Type B pancreatic cell (in vitro differentiated cells): ENCODE measurements at places on chromosomes 12 and 14. TPM values are rescaled to one million over a fixed set of nuclear protein-coding genes. Genes with fewer than 3 reads are reported as not detected.

DNA sequence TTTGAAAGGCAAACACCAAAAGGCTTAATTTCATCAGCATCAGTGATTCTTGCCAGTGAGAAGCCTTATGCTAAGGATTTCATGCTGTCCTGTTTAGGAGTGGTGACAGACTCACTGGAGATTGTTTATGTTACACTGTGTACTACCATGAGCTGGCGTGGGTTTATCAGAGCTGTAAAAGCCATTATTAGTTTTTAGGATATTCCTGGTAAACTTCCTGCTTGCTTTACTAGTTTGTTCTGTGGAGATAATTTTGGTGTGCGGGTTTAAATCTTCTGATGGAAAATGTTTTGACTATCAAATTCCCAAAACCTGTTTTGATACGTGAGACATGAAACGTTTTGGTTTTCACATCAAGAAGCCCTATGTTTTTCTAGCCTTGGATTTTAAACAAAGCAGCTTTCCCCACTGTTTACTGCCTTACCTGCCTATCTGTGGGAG is 15.2 kb downstream of the PPFIBP1 start:
- H3K36me3 ChIP-seq, result peaks cover 38% of the 10 kb centered on the region
- H3K4me1 ChIP-seq, result no peaks in the 10 kb centered on the region
- DNase-seq, result no peak

- DNase-seq, result peak; percentile 97
- H3K4me3 ChIP-seq, result peak within 1 kb of the TSS; percentile 99
- H3K27me3 ChIP-seq, result no peaks in the 10 kb centered on the region
- peak within 1 kb of the TSS; percentile 86 for H3K27ac ChIP-seq
- peaks cover 14% of the 10 kb centered on the region for H3K4me1 ChIP-seq
Measured at GRCh38 chr12:101830367-101831325, at the start of gene GNPTAB. TSS of gene GNPTAB (minus strand) at chr12:101830959. CDS start at chr12:101830675, 284 bp downstream.

The ANKS1B gene
- total RNA-seq, result 4.7 and 7.6 TPM in 2 replicates

The MYF5 gene
- total RNA-seq, result not detected in 2 replicates

- no peak overlapping the region for H3K27ac ChIP-seq
- peaks cover 7% of the 10 kb centered on the region for H3K4me1 ChIP-seq
- no peaks in the 10 kb centered on the region for H3K36me3 ChIP-seq
- no peaks in the 10 kb centered on the region for H3K27me3 ChIP-seq
Measured at GRCh38 chr14:36022765-36023410, 153.6 kb downstream of the PTCSC3 start.

The LRRC9 gene
- total RNA-seq, result 0.50 and 1.7 TPM in 2 replicates

The PELI2 gene
- 11.8 and 33.7 TPM in 2 replicates for total RNA-seq

The RASSF9 gene
- 2.0 and 5.3 TPM in 2 replicates for total RNA-seq

GRCh38 chr12:115823635-115824034 is 453.9 kb downstream of the MED13L start:
- peaks cover 11% of the 10 kb centered on the region for H3K4me1 ChIP-seq
- peak overlapping the region; percentile 9 for H3K4me3 ChIP-seq
- peaks cover 7% of the 10 kb centered on the region for H3K27me3 ChIP-seq

GRCh38 chr12:49352351-49352750 is 5.7 kb downstream of the DNAJC22 start:
- H3K4me3 ChIP-seq, result no peak overlapping the region
- peaks cover 1% of the 10 kb centered on the region for H3K4me1 ChIP-seq
- no peak for DNase-seq
- no peaks in the 10 kb centered on the region for H3K36me3 ChIP-seq

GRCh38 chr12:123095078-123095881 is 55.6 kb downstream of the PITPNM2 start:
- no peak overlapping the region for H3K27ac ChIP-seq
- no peak overlapping the region for H3K4me3 ChIP-seq
- peaks cover 32% of the 10 kb centered on the region for H3K4me1 ChIP-seq
- H3K36me3 ChIP-seq, result no peaks in the 10 kb centered on the region
- no peak for DNase-seq
- H3K27me3 ChIP-seq, result no peaks in the 10 kb centered on the region

The IL23A gene
- total RNA-seq, result 0.48 and 1.3 TPM in 2 replicates

The SLC25A47 gene
- not detected in 2 replicates for total RNA-seq

- peaks cover 11% of the 10 kb centered on the region for H3K27me3 ChIP-seq
- DNase-seq, result no peak
- peak overlapping the region; percentile 80 for H3K27ac ChIP-seq
- no peaks in the 10 kb centered on the region for H3K36me3 ChIP-seq
- peaks cover 19% of the 10 kb centered on the region for H3K4me1 ChIP-seq
Measured at GRCh38 chr12:49893753-49894750, 9.6 kb downstream of the FAIM2 start.

The TOX4 gene
- 73.8 and 75.4 TPM in 2 replicates for total RNA-seq

DNA sequence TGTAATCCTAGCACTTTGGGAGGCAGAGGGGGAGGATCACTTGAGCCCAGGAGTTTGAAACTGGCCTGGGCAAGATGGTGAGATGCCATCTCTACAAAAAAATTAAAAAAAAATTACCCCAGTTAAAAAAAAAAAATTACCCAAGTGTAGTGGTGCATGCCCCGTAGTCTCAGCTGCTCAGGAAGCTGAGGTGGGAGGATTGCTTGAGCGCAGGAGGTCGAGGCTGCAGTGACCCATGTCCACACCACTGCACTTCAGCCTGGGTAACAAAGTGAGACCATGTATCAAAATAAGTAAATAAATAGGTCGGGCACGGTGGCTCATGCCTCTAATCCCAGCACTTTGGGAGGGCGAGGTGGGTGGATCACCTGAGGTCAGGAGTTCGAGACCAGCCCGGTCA is 128.8 kb downstream of the VRK1 start:
- H3K27me3 ChIP-seq, result no peaks in the 10 kb centered on the region
- no peaks in the 10 kb centered on the region for H3K4me1 ChIP-seq
- no peak for DNase-seq
- H3K27ac ChIP-seq, result no peak overlapping the region
- no peaks in the 10 kb centered on the region for H3K36me3 ChIP-seq
- no peak overlapping the region for H3K4me3 ChIP-seq

The TTC5 gene
- total RNA-seq, result 21.0 and 26.3 TPM in 2 replicates

The IGF1 gene
- 8.4 and 16.1 TPM in 2 replicates for total RNA-seq

GRCh38 chr14:34180434-34180833 is 229.6 kb upstream of the EGLN3 start:
- no peaks in the 10 kb centered on the region for H3K36me3 ChIP-seq
- no peak overlapping the region for H3K27ac ChIP-seq

DNA sequence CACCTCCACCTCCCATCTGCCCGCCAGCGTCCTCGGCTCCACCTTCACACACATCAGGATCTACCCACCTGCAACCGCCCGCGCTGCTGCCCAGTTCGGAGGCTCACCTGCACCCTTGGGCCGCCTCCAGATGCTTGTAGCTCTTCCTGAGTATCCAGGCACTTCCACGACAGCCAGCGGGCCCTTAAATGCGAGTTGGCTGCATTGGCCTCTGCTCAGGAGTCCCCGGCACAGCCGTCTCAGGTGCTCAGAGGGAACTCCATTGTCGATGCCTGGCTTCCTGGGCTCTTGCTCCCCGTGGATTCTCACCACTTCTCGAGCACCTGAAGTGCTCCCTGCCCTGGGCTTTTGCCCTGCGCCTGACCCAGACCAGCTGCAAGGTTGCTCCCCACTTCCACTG is 21.9 kb upstream of the CDCA4 start:
- H3K27me3 ChIP-seq, result peaks cover 31% of the 10 kb centered on the region
- no peaks in the 10 kb centered on the region for H3K36me3 ChIP-seq
- DNase-seq, result no peak
- no peak overlapping the region for H3K27ac ChIP-seq
- peaks cover 5% of the 10 kb centered on the region for H3K4me1 ChIP-seq

DNA sequence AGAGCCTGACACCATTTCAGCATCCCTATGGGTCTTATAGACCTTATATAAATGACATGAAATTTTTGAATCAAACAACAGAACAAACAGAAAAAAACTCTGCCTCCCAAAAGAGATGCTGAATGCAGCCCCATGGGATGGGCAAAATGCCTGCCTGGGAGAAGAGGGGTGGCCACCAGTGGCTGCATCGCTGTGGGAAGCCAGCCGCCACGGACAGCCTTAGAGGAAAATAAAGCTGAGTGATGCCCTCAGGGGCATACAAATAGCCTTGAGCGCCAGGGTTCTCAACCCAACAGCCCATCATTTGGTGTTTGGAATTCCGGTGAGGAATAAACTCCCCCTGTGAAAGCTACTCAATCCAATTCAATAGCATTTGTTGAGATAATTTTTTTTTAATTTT is 22.9 kb downstream of the SYNE3 start:
- H3K4me3 ChIP-seq, result no peak overlapping the region
- H3K36me3 ChIP-seq, result no peaks in the 10 kb centered on the region
- H3K27me3 ChIP-seq, result peaks cover 7% of the 10 kb centered on the region
- DNase-seq, result no peak
- H3K27ac ChIP-seq, result no peak overlapping the region

DNA sequence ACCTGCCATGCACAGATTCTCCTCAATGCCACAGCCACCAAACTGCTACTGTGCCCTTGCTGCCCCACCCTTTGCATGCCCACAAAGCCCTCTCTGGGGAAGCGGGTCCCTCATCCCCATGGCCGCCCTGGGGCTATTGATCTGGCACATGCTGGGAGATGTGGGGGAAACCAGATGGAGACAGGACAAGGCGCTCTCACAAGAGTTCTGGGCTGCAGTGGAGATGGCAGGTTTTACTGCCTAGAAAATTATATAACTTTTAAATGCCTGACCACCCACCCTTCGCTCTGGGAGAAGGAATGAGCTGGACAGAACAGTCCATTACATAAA is 10.6 kb upstream of the PIP4K2C start:
- DNase-seq, result no peak
- H3K27me3 ChIP-seq, result peaks cover 30% of the 10 kb centered on the region
- H3K4me1 ChIP-seq, result peaks cover 4% of the 10 kb centered on the region
- no peak overlapping the region for H3K4me3 ChIP-seq

GRCh38 chr12:87140262-87140661 is 884.1 kb upstream of the MGAT4C start:
- H3K4me3 ChIP-seq, result no peak overlapping the region
- peaks cover 5% of the 10 kb centered on the region for H3K4me1 ChIP-seq
- no peak for DNase-seq
- H3K36me3 ChIP-seq, result no peaks in the 10 kb centered on the region

The PLD4 gene
- 0.17 TPM in 2 replicates for total RNA-seq

DNA sequence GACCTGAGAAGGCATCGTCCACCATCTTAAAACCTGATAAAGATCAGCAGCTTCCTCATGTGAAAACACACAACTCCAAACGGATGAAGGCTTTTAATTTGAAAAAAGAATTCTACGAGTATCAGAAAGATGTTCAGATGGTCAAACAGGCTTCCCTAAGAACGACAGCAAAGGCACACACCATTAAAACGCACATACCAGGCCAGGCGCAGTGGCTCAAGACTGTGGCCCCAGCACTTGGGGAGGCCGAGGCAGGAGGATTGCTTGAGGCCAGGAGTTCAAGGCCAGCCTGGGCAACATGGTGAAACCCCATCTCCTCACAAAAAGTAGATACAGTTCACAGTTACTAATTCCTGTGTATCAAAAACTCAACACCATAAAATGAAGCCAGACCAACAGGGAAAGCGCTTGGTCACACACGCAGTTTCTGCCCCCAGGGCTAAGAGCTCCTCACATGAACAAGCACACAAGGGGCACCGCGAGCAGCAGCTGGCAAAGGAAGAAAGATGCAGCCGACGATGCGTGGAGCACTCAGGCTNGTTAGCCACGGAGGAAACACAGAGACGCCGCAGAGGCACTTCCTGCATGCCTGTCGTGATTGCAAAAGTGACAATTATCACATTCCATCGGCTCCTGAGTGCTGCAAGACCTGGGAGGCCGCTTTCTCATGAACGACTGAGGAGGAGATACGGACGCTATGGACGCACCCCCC is 78.0 kb downstream of the NOC4L start:
- no peak for DNase-seq
- no peaks in the 10 kb centered on the region for H3K36me3 ChIP-seq
- H3K27me3 ChIP-seq, result peaks cover 35% of the 10 kb centered on the region
- peak overlapping the region; percentile 69 for H3K27ac ChIP-seq
- peaks cover 6% of the 10 kb centered on the region for H3K4me1 ChIP-seq

DNA sequence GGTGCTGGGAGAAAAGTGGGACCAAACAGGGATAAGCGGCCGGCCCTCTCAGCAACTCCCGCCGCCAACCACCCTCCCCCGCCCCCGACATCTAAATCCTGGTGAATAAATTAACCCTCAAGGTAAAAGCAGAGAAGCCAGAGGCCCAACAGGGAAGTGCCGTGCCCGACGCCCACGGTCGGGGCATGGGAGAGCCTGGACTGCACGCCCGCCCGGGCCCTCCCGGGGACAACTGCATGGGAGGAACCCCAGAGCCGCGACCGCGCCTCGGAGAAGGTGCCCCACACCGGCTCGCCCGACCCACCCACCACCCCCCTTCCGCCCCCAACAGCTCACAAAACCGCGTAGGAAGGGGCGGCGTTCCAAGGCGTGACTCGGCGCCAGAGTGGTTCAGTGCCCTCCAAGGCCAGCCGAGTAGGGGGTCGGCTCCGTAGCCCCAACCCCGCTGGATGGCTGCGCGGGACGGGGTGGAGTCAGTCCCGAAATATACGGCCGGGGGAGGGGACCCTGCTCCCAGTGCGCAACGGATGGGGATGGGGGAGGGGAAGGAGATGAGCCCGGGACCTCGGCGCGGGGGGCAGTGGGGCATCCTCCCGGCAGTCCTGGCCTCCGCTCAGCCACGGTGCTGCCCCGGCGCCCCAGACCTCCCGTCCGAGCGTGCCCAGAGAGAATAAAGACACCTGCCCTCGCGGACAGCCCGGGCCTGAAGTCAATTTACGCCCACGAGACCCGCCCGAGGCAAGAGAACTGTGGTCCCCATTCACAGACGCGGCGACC is 732 bp downstream of the SLC25A29 start:
- H3K27me3 ChIP-seq, result no peaks in the 10 kb centered on the region
- DNase-seq, result no peak
- peaks cover 40% of the 10 kb centered on the region for H3K4me1 ChIP-seq

DNA sequence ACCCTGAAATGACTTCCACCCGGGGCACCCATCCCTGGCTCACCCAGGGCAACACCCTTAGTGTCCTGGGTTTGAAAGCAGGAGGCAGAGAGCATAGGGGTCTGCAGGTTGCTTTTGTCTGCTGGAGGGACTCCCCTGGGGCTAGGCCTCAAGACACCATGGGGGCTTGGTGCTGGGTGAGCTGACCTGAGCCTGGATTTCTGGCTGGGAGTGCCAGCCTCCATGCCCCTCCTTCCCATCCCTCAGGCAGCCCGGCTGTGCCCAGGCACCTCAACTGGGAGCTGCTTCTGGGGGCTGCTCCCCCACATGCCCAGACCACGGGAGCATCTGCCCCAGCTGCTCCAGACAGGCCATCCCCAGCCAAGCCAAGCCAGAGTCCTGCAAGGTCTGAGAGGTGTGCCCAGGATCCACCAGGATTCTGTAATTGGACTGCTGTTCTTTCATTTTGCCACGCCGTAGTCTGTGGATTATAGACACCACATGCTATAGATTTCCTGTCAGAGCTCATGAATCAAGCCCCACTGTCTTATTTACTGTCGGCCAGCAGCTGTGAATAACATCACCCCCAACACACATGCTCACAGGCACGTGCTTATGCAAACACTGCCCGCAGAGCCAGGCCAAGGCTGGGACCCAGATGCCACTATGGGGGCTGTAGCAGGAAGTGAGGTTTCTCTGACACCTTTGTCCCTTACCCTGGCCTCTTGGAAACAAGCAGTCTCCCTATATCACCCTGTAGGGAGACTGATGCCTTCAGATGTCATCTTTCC is 29.4 kb upstream of the ESRRB start:
- DNase-seq, result no peak
- peaks cover 52% of the 10 kb centered on the region for H3K27me3 ChIP-seq
- H3K27ac ChIP-seq, result no peak overlapping the region
- H3K4me3 ChIP-seq, result no peak overlapping the region
- peaks cover 17% of the 10 kb centered on the region for H3K4me1 ChIP-seq
